ENCODE measurements at places on chromosomes 6 and 20.
A peak's percentile ranks its signal among the peaks of the same experiment; 100 is the strongest.

- no peak for DNase-seq
Measured at GRCh38 chr20:62742979-62743776, 34.5 kb downstream of the NTSR1 start.

DNA sequence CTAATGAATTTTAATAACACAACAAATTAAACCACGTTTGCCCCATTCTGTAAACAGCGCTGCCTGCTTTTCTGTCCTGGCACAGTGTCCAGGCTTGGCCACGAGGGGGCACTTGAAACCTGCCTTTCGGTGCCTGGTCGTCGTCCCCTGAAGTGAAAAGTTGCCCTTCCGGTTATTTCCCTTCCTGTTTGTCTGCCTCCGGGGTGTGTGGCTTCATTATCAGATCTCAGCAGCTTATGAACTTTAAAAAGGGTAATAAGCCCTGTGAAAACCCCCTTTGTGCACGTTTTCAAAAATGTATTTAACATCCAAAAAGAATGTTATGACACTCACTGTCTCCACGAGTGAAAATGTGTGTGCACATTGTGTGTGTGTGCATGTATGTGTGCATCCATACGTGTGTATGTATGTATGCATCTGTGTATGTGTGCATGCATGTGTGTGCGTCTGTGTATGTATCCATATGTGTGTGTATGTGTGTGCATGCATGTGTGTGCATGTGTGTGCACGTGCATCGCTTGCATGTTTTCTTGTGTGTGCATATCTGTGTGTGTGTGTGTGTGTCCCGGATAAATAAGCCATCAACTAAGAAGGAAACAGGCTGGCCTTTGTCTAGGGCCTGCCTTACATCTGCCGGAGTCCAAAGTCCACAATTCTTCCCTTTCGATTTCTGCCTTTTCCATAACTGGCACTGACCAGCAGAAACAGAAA lies 358.4 kb downstream of the THBS2 start:
- peak; percentile 95 for DNase-seq

- no peak for DNase-seq
Measured at GRCh38 chr6:96420294-96420693, 101.3 kb upstream of the UFL1 start.

DNA sequence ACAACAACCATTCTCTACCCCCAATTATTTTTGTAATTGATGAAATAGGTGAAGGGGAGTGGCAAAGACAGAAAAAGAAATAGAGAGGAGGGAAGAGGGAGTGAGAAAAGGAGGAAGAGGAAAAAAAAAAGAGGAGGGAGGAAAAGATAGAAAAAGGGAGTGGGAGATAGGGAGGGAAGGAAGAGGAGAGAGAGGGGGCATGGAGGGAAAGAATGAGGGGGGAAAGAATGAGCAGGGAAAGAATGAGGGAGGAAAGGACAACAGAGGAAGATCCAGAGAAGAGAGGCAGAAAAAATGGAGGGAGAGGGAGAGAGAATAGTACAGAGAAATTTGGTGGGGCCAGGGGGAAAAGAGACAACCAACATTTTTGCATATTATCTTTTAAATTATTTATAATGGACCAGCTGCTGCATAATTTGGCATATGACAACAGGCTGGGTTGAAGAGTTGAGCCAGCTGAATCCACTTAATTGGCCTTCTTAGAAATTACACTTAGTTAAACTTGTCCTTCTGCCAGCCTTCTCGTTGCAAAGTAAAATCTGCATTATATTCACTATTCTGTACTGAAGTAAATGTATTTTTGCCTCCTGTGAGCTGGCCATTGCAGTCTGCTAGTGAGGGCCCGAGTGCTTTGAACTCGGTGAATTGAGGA lies 101.0 kb downstream of the ARHGAP18 start:
- no peak for DNase-seq

GRCh38 chr6:105374010-105374420 lies 28.9 kb downstream of the PREP start:
- no peak for DNase-seq

GRCh38 chr20:17611290-17611539 lies 41.3 kb downstream of the DSTN start:
- DNase-seq: no peak

DNA sequence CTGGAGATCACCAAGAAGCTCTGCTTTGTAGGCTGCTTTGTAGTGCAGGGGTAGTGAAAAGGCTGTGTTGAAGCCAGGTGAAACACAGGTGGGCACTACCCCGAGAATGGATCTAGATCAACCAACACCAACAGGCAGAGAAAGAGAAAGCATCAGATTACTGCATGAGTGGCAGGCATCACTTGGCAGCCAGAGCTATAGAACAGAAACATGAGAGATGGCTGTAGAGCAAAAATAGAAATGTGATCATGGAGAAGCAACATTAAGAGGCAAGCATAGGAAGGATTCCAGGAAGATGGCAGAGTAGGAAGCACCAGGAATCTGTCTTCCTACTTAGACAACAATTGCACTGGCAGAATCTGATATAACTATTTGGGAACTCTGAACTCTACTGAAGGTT lies 311.1 kb upstream of the TCF21 start:
- no peak for DNase-seq

- no peak for DNase-seq
Measured at GRCh38 chr6:89180971-89181370, 35.1 kb downstream of the PM20D2 start.

GRCh38 chr6:101402622-101403031 lies 9.1 kb downstream of the GRIK2 start:
- DNase-seq: no peak

- DNase-seq: no peak
Measured at GRCh38 chr6:47264775-47265184, 44.9 kb downstream of the TNFRSF21 start.

- DNase-seq: peak; percentile 24
Measured at GRCh38 chr6:24667378-24667803, 514 bp downstream of the ACOT13 start.

DNA sequence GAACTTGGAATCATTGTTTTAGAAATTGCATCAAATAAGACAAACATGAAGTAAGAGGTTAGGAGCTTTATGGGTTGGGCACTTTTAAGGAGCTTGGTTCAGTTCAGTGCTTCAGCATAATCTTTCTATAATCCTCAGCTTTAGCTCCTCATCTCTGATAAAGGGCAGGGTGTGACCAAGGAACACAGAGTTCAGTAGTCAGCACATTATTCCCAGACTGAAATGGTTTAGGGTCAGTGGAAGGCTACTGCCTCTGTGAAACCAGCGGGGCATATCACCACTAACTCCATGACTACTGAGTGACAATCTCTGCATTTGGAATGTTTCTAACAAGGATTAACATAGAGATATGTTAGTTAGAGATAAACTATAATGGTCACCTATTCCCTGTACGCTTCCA lies 36.9 kb downstream of the CRYBG1 start:
- no peak for DNase-seq

DNA sequence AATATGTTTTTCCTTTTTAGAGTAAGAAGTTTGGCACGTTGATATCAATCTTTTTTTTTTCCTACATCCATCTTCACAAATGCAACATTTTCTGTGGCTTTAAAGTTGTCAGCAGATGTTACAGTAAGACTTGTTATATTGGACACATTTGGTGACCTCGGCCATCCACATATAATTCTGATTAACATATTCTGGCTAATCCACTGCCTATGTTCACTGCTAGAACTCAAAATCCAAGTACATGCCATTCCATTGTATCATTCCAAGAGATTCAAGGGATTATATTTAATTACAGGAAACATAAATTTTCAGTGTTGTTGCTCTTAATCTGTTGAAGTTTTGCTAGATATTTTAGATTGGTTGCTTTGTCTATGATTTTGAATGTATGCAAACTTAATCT lies 367.6 kb downstream of the TENT5A start:
- DNase-seq: peak; percentile 19

GRCh38 chr6:149484733-149485700 lies at the start of gene ZC3H12D:
Gene ZC3H12D, minus strand, starts transcription at chr6:149485014. Its CDS starts 10,471 bp downstream, at chr6:149474543.
- DNase-seq: peak; percentile 27

- DNase-seq: peak; percentile 78
Measured at GRCh38 chr6:41428996-41429421, 93.6 kb downstream of the NCR2 start.

GRCh38 chr6:52992980-52993920 lies 1.8 kb downstream of the GSTA4 start:
- DNase-seq: no peak

DNA sequence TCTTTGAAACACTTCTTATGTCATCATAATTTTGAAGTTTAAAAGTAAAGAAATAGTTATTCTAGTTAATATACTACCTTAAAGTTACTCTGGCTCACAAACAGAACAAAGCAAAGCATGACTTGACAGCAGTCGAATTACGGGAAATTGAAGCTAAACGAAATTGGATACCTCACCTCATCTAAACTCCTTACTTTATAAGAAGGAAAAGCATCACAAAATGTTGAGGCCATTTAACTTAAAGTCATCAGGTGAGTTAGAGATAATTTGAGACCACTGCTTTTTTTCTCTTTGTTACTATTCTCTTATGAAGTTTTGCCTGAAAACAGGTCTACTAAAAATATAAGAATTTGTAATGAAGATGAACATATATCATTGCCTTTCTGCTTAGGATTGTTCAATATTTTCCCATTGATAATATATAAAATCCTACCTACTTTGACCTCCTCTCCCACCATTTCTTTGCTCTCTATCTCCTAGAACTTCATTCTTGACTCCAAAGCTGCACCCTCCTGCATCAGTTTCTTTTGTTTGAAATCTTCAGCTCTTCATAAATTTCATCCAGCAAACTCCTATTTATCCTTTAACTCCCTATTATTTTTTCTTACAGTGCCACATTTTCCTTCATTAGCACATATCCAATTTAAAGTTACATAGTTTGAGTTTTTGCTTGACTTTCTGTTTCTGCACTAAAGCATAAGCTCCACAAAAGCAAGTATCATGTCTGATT lies 510.7 kb upstream of the ZNF337 start:
- DNase-seq: no peak

DNA sequence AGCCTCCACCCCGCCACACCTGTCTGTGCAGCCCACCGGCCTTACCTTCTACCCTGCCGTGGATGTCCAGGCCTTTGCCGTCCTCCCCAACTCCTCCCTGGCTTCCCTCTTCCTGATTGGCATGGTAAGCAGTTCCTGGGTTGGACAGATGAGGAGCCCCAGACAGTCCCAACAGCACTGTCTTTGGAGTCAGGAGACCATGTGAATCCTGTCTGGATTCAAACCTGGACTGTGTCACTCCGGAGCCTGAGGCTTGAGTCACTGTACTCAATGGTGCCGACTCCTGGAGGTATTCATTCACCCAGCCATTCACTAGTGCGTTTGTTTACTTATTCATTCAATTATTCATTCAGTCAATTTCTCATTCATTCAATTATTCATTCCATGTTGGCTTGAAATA lies 20.0 kb upstream of the LBP start:
- DNase-seq: no peak

GRCh38 chr6:97094376-97094775 lies 169.8 kb downstream of the KLHL32 start:
- DNase-seq: no peak

GRCh38 chr6:142187209-142187608 lies 40.1 kb downstream of the VTA1 start:
- peak; percentile 4 for DNase-seq

GRCh38 chr20:19832875-19833274 lies 74.8 kb downstream of the RIN2 start:
- no peak for DNase-seq

- DNase-seq: no peak
Measured at GRCh38 chr6:113944701-113945100, 26.2 kb downstream of the HDAC2 start.

GRCh38 chr20:45346291-45346718 lies 1.9 kb downstream of the SDC4 start:
- no peak for DNase-seq

DNA sequence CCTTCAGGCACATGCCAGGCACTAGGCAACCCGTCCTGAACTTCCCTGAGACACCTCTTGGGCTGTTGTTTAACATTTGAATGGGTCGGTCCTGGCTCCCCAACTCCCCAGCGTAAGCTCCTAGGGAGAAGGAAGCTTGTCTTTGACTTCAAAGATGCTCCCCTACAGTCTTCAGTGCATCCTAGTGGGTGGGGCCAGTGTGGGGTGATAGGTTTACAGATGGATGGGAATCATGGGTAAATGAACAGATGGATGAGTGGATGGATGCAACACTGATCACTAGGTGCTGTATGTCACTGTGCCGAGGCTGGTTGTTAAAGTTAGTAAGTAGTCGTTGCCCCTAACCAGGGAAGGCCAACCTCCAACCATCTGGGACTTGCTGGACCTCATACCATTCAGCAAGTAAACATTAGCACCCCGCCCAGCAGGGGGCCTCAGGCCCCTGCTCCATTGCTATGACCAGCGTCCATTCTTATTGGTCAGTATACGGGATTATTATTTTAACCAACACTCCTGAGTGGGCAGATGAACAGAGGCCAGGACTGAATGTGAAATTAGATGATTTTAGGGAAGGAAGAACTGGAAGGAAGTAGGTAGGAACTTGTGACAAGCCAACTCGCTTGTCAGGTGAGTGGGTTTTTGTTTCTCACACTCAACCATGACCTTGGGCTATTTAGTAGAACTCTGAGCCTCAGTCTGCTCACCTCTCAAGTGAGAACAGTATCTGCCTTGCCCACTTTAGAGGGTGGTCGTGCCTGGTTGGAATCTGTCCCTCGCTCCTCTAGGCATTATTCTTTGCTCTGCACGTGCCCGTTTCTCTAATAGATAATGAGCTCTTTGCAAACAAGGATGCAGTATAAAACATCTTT lies 82.9 kb upstream of the FOXP4 start:
- DNase-seq: peak; percentile 82

DNA sequence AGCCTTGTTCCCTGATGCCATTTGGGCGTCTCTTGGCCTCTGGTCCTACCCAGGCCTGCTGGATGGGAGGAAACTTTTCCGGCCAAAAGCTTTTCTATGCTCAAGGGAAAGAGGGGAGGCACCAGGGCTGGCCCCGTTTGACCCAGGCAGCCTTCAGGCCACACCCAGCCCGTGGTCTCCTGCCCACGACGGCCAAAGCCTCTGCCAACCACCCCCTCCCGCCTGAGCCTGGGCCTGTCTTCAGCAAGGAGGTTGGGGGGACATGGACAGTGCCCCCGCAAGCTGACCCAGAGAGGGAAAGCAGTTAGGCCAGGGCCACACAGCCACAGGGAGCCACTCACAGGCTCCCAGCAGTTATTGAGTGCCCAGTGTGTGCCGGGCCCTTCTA lies 49.5 kb downstream of the SRC start:
- DNase-seq: no peak

DNA sequence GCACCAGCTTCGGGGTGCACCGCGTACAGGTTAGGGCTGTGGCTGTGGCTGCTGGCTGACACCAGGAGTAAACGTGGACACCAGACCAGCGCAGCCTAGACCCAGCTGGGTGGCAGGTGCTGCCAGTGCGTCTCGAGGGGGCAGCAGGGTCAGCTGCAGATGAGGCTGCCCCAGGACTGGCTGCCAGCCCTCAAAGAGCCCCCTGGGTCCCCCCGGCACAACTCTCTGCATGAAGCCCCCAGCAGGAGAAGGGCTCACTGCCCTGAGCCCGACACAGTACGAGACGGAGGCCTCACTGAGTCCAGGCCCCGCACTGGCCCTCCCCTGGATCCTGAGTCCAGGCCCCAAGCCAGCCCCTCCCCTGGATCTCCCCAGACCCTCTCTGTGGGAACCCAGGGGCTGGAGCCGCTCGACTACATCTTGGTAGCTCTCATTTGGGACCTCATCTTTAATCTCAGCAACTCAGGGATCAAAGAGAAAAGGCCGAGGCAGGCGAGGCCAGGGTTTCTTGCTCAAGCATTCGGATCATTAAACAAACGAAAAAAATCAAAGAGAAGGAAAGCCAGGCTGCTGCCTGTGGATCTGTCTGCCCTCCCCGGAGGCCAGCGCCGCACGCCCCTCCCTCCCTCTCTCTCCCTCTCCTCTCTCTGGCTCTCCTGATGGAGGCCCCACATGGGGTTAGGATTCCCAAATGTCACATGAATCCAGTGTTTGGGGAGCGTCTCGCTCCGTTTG lies 7.0 kb upstream of the NKAIN4 start:
- no peak for DNase-seq

- no peak for DNase-seq
Measured at GRCh38 chr20:61299104-61299503, 47.0 kb downstream of the CDH4 start.
